Mammary epithelial cell (primary cell): ENCODE measurements at places on chromosomes 16 and 17. TPM values are rescaled to one million over a fixed set of nuclear protein-coding genes. Genes with fewer than 3 reads are reported as not detected.

Gene CLTC
- total RNA-seq = 226 and 266 TPM in 2 replicates

Gene CHAD
- total RNA-seq = not detected in 2 replicates

Gene GAS7
- total RNA-seq = not detected in 2 replicates

Gene SPATA32
- total RNA-seq = 0.21 TPM in 1 of 2 replicates, not detected in the other

Gene DHRS7C
- total RNA-seq = not detected in 2 replicates

Gene HIC1
- total RNA-seq = 0.67 TPM
